ENCODE measurements at places on chromosomes 6 and 20.

- no peak for DNase-seq
Observed at GRCh38 chr6:120320481-120321162, 971.1 kb upstream of the MAN1A1 start.

DNA sequence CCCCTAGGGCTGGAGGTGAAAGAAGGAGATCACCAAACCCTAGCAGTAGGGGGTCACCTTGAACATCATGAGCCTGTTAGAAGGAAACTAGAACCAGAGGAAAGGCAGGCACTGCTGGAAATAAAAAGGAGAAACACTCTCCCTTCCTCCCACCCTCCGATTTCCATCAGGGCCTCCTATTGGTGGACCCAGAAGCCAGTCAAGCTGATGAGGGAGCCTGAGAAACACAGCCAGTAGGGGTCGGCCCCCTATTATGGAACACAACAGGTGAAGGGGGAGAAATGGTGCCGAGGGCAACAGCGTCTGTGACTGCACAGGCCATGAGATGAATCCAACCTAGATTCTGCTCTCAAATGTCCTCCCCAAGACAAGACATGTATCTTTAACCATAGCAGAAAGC, 156.1 kb upstream of the LRFN2 start:
- DNase-seq = no peak

DNA sequence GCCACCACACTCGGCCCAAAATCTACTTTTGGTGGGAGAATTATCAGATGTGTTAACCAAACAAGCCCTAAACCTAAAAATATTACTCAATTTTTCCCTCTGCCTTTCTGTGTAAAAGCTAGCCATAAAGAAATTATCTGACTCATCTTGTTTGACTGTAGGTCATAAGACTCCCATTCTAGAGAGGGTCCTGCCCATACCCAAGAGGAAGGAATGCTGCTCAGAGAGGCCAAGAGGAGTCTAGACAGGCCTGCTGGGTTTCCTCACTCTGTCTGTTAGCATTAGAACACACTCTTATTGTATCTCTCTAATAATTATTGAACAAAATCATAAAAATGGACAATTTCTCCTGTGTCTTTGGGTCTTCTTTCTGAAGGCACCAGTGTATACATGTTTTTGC, 26.1 kb downstream of the C6orf141 start:
- peak; percentile 79 for DNase-seq

DNA sequence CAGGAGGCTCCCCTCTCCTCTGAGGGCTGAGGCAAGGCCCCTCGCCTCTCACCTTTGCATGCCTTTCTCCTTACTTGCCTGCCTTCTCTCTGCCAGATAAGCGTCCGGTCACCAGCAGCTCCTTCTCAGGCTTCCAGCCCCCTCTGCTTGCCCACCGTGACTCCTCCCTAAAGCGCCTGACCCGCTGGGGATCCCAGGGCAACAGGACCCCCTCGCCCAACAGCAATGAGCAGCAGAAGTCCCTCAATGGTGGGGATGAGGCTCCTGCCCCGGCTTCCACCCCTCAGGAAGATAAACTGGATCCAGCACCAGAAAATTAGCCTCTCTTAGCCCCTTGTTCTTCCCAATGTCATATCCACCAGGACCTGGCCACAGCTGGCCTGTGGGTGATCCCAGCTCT, 21.3 kb upstream of the PPARD start:
- no peak for DNase-seq

DNA sequence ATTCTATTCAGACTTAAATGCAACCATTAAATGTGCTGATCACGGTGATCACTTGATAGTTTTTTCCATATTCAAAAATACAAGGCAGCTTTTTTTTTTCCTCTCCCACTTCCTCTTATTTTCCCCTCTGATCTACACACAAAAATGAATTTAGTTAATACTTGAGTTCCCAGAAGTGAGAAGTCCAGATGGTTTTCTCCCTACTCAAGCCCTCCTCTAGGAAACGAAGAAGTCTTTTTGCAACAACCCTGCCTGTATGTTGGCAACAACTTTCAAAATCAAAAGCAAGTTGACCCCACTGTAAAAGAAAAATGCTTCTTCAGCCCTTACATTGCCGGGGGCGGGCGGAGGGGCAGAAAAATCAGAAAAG, 24.3 kb downstream of the ARHGAP18 start:
- no peak for DNase-seq

DNA sequence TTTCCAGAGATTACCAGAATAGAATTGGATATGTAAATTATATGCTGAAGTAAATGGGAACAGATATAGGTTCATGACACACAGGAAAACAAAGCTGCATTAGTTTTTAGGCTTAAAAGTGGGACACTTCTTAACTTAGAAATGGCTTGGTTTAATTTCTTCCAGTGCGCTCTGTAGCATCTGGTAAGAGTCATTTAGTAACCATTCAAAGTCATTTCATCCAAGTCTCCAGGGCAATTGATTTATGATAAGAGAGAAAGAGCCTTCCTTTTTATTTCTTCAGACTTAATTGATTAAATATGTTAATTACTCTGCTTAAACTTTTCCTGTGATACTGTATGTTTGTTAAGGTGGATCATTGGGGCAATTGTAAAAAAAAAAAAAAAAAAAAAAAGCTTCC, 368.0 kb downstream of the DOK5 start:
- DNase-seq = no peak

DNA sequence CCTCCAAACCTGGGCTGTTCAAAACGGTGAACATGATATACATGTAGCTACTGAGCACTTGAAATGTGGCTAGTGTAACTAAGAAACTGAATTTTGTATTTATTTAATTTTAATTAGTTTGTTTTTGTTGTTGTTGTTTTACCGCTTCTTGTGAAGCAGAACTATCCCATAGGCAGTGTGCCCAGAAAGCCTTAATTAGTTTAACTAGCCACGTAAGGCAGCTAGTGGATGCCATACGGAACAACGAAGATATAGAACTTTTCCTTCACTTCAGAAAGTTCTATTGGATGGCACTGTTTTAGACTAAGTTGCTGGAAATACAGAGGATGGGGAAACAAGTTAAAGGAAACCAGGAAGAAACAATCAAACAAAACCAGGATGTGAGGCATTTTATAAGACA, 70.6 kb downstream of the NUDT3 start:
- no peak for DNase-seq

DNA sequence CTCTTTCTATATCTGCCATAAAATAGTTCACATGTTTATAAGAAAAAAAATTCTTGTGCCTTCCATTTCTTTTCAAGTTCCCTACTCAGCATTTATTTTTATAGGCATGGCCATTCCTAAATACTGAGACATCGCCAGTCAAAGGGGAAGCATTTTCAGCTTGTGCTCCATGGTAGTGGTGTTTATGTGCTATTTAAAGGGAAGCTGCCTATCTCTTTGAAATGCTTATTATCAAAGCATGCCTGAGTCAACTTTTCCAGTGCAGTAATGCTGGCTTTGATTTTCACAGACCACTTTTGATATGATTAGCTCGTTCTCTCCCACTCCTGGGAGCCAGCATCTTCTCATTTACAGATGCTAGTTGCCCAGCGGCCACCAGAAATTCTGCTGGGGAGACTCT, 124.1 kb upstream of the RIN2 start:
- no peak for DNase-seq

GRCh38 chr6:19998541-19998940, 161.4 kb downstream of the ID4 start:
- DNase-seq = no peak

DNA sequence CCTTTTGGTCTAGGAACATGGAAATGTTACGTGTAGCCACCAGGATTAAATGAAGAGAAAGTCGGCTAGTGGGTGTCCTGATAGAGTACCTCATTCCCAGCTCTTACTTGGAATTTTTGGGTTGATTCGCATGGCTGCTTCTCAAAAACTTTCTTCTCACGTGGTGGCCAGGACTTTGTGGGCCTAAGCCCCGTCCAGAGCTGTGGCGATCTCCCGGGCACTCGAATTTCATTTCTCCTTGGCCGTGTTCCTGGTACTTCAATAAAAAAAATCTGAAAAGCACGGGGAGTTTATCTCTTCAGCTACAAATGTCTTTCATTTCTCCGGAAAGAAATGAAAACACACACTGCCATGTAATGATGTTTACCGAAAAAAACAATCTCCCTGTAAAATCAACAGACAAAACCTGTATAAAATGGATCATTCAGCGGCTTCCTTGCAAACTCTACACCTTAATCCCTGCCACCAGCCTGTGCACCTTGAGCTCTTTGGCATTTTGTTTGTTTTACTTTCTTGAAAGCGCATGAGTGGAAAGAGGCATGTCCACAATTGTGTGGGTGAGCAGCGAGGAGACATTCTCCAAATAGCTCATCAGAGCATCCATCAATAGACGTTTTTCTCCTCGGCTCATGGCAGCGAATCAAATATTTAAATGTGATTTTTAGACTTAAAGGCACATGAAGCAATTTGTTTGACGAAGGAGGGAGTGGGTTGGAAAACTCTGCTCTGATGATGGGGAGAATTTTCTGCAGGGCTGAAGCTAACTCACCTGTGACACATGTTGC, 173.1 kb downstream of the TFAP2C start:
- DNase-seq = no peak

GRCh38 chr6:154390034-154390433, 33.4 kb upstream of the IPCEF1 start:
- DNase-seq = no peak

GRCh38 chr6:137370871-137371633, 123.1 kb downstream of the OLIG3 start:
- DNase-seq = no peak

DNA sequence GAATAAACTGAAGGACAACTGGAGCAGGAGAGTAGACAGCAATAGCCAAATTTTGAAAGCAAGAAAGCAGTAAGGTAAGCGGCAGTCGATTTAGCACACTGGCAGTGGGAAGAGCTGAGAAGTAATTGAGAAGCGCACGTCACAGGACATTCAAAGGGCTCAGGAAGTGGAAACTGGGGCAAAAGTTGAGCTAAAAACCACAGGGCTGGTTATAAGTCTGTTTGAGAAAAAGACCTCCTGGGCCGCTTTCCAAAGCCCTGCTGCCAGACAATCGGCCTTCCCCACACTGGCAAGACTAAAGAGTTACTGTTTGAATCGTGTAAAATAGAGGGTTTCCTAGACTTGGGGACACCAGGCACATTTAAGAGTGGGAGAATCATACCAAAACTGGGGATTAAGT, 161.4 kb downstream of the DNAH8 start:
- no peak for DNase-seq

DNA sequence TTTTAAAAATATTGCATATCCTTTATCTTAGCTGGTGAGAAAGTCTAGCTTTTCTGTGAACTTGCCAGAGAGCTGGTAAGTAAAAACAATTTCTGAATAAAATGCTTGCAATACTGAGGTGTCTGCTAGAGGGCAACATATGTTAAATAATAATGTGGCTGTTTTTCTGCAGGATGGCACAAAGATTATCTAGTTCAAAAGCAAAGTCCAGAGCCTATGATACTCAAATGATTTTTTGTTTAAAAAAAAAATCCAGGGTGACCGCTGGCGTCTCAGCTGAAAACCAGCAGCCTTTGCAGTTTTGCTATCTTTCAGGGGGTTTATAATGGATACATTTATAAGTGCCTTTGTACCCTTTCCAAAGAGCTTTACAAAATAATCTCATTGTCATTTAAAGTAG, 194.9 kb downstream of the PHACTR1 start:
- peak; percentile 5 for DNase-seq

DNA sequence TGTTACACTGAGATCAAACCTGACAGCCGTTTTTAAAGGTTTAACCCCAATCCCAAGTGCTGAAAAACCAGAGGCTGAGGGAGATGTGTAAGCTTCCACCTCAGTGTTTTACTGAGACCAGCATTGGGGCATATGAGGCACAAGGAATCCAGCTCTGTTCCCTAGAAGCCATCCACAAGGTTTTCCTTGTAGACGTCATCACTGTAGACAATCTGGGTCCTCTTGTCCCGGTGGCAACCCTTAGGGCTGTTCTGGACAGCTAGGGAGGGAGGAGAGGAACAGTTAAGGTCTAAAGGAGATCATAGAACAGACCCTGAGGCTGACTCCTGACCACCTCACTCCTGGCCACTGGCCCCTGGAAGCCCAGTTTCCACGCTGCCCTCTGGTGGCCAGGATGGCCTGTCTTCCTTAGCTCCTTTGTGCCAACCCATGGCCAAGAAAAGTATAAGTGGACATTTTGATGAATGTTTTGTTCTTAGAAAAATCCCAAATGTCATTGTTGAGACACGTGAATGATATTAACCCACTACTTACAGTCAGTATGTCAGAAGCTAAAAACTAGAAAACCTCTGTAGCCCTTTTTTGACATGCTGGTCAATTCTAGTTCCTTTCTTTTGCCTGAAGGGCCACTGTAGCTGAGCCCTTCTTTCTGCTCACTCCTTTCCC, 6.4 kb downstream of the CFB start:
- no peak for DNase-seq

DNA sequence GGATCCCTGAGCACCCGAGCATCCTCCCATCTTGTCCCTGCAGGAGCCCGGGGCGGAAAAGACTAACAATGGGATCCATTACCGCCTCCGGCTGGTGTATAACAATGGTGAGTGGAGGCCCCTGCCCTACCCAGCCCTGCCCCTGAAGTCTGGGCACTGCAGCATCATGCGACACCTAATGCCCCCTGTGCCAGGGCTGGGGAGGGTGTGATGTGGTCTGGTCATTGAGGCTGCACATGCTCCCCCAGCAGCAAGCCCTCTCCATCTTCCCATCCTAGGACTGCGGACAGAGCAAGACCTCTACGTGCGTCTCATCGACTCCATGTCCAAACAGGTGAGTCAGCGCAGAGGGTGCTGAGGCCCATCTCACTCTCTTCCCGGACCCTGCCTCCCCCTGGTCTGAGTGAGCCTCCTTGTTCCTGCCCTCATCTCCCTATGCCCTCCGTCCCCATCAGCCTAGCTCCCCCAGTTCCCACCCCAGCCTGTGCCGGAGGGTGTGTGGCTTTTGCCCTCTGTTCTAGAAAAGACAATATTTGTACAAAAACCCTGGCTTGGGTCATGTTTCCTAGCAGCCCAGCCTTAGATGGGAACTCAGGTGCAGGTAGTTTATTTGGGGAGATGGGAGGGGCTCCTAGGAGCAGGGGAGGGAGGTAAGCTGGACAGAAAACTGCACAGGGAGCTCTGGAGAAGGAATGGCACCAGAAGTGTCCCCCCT, 13.5 kb downstream of the EBF4 start:
- no peak for DNase-seq

- DNase-seq = peak; percentile 48
Observed at GRCh38 chr6:143940011-143940597, 68.0 kb downstream of the PLAGL1 start.

GRCh38 chr20:2604506-2604835, 48.0 kb upstream of the NOP56 start:
- no peak for DNase-seq

GRCh38 chr6:125050663-125051318, 88.6 kb downstream of the RNF217 start:
- no peak for DNase-seq

GRCh38 chr20:63456429-63457284, 15.8 kb downstream of the KCNQ2 start:
- no peak for DNase-seq

DNA sequence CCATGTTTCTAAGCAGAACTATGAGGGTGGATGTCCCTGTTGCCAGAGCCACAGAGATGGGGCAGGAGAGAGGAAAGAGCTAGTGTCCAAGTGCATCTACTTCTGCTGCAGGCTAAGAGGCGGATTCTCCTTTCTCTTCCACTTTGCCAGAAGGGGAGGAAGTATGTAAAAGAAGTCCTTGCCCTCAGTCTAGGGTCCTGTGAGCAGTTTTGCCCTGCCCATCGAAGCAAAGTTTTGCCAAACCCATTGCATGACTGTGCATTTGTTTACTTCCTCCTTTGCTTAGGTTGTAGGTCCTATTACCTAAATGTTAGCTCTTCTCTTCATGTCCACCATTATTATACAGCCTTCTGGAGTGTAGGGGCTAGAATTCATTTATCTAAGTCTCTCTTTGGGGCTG, 106.2 kb upstream of the ARMC2 start:
- DNase-seq = no peak

- no peak for DNase-seq
Observed at GRCh38 chr6:69090132-69090531, 455.1 kb downstream of the ADGRB3 start.

GRCh38 chr6:112443179-112444065, 96.3 kb downstream of the RFPL4B start:
- no peak for DNase-seq

All from foreskin keratinocyte (primary cell).